Common myeloid progenitor, CD34-positive (primary cell): ENCODE measurements at places on chromosomes 2 and 18.
A peak's percentile ranks its signal among the peaks of the same experiment; 100 is the strongest.

GRCh38 chr2:229501051-229501794 lies 213.1 kb downstream of the DNER start:
- DNase-seq, result no peak
- H3K4me1 ChIP-seq, result no peaks in the 10 kb centered on the region
- no peak overlapping the region for H3K27ac ChIP-seq
- no peaks in the 10 kb centered on the region for H3K27me3 ChIP-seq
- no peaks in the 10 kb centered on the region for H3K36me3 ChIP-seq
- no peak overlapping the region for H3K4me3 ChIP-seq

GRCh38 chr2:218184331-218184730 lies 17.6 kb upstream of the CXCR1 start:
- H3K27ac ChIP-seq, result no peak overlapping the region
- H3K27me3 ChIP-seq, result no peaks in the 10 kb centered on the region
- H3K4me3 ChIP-seq, result no peak overlapping the region
- no peak for DNase-seq
- H3K36me3 ChIP-seq, result no peaks in the 10 kb centered on the region

GRCh38 chr2:113905886-113906285 lies 16.0 kb downstream of the ACTR3 start:
- H3K4me1 ChIP-seq, result peaks cover 12% of the 10 kb centered on the region
- peaks cover 11% of the 10 kb centered on the region for H3K36me3 ChIP-seq
- no peak overlapping the region for H3K4me3 ChIP-seq
- DNase-seq, result no peak

DNA sequence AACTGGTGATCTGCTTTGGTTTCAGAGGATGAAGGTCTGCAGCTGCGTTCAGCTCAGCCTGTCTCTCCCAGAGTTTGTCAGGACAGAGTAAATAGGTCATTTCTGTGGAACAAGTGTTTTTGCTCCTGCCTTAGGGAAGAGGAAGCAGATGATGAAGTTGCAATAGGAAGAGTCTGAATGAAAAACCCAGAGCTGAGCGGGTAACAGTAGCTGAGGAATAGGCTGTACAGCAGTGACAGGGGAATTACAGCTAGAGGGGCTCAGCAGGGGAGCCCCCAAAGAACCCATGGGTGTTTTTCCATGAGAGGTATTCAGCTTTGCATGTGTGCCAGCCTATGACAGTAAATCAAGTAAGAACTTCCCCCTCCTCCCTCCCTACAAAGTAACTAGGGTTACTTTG lies 10.3 kb upstream of the CYBRD1 start:
- no peaks in the 10 kb centered on the region for H3K36me3 ChIP-seq
- no peak overlapping the region for H3K4me3 ChIP-seq
- DNase-seq, result peak; percentile 11
- no peak overlapping the region for H3K27ac ChIP-seq
- H3K4me1 ChIP-seq, result peaks cover 20% of the 10 kb centered on the region
- H3K27me3 ChIP-seq, result no peaks in the 10 kb centered on the region

DNA sequence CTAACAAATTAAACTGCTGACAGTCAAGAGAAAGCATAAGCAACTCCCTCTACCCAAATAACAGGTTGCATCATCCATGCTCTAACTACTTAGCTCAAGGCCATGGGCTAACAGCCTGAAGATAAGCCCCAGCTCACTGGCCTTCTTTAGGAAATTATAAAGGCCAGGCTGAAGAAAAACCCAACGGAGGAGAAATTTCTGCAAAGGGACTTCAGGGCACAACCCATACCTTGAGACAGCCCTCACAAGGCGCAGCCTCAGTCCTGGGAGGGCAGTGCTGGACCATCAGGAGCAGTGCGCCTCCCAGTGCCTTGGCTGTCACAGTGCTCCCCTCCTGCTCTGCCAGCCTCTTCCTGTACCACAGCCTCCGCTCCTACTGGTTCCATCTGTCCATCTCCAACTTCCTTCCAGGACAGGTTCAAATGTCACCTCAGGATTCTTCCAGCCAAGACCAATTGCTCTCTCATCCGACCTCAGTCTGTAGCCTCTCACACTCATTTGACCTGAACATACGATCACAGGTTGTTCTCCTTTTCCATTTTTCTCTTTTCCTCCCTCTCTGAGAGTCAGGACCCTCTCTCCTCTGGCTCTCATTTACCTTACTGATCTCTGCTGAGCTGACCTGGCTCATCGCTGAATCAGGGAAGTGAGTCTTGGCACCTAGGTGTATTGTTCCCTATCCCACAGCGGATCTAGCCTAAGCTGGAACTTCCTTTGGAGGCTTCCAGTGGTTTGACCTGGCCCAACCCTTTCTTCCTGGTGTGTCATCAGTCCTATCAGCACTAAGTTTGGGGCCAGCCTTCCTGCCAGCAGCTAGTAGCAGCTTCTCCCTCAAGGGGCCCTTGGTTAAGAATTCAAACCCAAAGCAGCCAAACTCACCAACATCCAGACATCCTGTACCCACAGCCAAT lies 1.9 kb downstream of the MCFD2 start:
- no peak overlapping the region for H3K27ac ChIP-seq
- H3K36me3 ChIP-seq, result peaks cover 28% of the 10 kb centered on the region
- peak; percentile 20 for DNase-seq
- no peak overlapping the region for H3K4me3 ChIP-seq
- peaks cover 24% of the 10 kb centered on the region for H3K4me1 ChIP-seq

GRCh38 chr18:56723706-56724105 lies 72.5 kb downstream of the WDR7 start:
- peaks cover 5% of the 10 kb centered on the region for H3K36me3 ChIP-seq
- H3K27ac ChIP-seq, result no peak overlapping the region
- DNase-seq, result no peak
- no peak overlapping the region for H3K4me3 ChIP-seq
- no peaks in the 10 kb centered on the region for H3K27me3 ChIP-seq
- H3K4me1 ChIP-seq, result no peaks in the 10 kb centered on the region

- no peak for DNase-seq
- H3K4me1 ChIP-seq, result no peaks in the 10 kb centered on the region
- H3K36me3 ChIP-seq, result no peaks in the 10 kb centered on the region
Observed at GRCh38 chr2:215942194-215942593, 71.2 kb downstream of the MREG start.

- no peak overlapping the region for H3K4me3 ChIP-seq
- H3K27me3 ChIP-seq, result no peaks in the 10 kb centered on the region
- H3K4me1 ChIP-seq, result no peaks in the 10 kb centered on the region
- H3K27ac ChIP-seq, result no peak overlapping the region
- DNase-seq, result no peak
- peaks cover 4% of the 10 kb centered on the region for H3K36me3 ChIP-seq
Observed at GRCh38 chr18:55376387-55376786, 211.6 kb downstream of the TCF4 start.

DNA sequence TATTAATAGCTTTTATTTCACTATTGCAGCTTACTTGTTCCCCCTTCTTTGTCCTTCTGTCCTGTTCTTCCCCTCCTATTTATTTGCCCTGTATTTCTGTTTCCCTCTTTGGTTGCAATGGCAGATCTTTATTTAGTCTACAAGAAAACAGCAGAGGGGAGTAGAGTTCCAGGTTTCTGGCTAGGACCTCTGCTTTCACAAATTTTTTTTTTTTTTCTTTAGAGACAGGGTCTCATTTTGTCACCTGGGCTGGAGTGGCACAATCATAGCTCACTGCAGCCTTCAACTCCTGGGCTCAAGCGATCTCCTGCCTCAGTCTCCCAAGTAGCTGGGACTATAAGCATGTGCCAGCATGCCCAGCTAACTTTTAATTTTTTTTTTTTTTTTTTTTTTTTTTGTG lies 188.1 kb upstream of the SPRED2 start:
- H3K27me3 ChIP-seq, result no peaks in the 10 kb centered on the region
- peak; percentile 6 for DNase-seq
- H3K27ac ChIP-seq, result no peak overlapping the region
- no peaks in the 10 kb centered on the region for H3K36me3 ChIP-seq
- no peak overlapping the region for H3K4me3 ChIP-seq

- no peaks in the 10 kb centered on the region for H3K27me3 ChIP-seq
- DNase-seq, result no peak
Observed at GRCh38 chr18:31401156-31402025, 24.8 kb downstream of the DSG4 start.

DNA sequence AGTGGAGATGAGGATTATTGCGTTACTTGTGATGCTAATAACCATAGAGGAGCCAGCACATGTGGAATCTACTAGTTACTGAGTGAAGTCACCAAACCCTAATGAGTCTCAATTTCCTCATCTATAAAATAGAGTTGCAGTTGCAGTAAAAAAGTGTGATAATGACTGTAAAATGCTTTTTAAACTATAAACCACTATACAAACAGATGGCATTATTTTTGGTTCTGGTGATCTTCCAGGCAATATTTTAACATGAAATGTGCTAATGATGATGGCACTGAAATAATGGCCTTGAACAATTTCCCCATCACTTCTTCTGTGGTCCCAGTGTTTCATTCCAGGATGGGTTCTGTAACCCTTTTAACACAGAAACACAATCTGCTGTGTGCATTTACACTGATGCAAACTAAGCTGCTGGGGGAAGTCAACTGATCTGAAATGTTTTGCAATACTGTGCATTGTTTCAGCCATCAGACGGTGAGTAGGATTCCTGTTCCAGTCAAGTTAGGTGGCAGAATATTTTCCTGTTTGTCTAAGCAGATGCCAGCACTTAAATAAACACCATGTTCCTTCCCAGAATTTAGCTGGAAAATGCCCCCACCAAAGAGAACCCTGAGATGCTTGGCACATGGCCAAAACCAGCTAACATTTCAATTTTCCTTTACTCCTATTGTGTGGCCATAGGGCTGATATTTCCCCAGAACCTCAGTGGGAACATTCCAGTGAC lies 52.6 kb downstream of the TACR1 start:
- no peaks in the 10 kb centered on the region for H3K36me3 ChIP-seq
- no peaks in the 10 kb centered on the region for H3K27me3 ChIP-seq
- DNase-seq, result no peak
- no peaks in the 10 kb centered on the region for H3K4me1 ChIP-seq
- H3K27ac ChIP-seq, result no peak overlapping the region
- no peak overlapping the region for H3K4me3 ChIP-seq

GRCh38 chr2:86225581-86225980 lies 26.3 kb downstream of the MRPL35 start:
- peak; percentile 84 for DNase-seq
- H3K4me3 ChIP-seq, result no peak overlapping the region
- H3K36me3 ChIP-seq, result no peaks in the 10 kb centered on the region
- H3K27me3 ChIP-seq, result no peaks in the 10 kb centered on the region

- peak; percentile 44 for DNase-seq
- H3K36me3 ChIP-seq, result peaks cover 19% of the 10 kb centered on the region
- H3K4me3 ChIP-seq, result no peak within 1 kb of the TSS
Observed at GRCh38 chr2:74525717-74526648, at the start of gene DQX1. DQX1 (minus strand) TSS chr2:74526231; CDS start chr2:74525729, 502 bp downstream.

DNA sequence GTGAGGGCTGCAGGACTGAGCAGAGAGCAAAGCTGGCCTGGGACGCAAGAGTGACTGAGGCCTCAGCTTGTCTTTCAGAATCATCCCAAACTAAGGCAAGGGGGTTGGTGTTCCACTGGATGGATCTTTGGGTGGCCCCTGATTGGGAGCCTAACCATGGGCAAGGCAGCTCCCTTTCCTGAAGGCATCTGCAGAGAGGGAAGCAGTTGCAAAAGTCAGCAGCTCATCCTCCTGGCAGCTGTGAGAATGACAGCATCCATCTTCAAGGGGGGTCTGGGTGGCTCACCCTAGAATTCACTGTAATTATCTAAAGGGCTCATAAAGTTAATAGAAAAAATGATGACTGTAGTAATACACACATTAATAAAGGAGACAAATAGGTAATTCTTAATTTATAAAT lies 46.5 kb upstream of the RAB31 start:
- no peak overlapping the region for H3K4me3 ChIP-seq
- no peaks in the 10 kb centered on the region for H3K36me3 ChIP-seq
- no peak overlapping the region for H3K27ac ChIP-seq
- no peak for DNase-seq
- no peaks in the 10 kb centered on the region for H3K27me3 ChIP-seq

DNA sequence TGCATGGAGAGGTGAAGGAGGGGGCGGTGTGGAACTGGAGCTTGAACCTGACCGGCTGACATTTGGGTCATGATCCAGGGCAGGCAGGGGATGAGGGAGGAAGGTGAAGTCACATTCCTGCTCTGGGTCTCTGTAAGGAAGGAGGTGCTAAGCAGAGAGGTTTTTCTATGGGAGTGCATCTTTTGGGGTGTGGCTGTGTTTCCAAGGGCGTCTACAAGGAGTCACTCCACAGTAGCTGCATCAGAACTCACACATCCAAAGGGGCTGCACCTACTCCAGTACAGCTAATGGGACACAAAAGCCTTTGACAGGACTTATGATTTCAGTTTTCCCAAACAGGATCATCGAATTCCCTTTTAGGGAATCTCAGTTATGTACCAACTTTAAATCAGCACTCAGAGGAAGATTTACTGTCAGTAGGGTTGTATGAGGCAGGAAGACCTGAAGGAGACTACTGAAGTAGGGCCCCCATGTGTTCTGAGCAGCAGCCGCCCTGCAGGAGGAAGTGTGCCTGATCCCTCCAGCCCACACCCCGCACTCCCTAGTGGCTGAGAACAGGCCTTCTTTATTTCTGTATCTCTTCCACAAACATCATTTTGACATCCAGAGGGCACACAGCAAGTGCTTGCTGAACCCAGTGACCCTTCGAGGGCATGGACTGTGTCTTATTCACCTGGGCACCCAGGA lies 137.2 kb downstream of the CELF4 start:
- H3K36me3 ChIP-seq, result no peaks in the 10 kb centered on the region
- H3K4me3 ChIP-seq, result no peak overlapping the region
- DNase-seq, result no peak
- H3K4me1 ChIP-seq, result peaks cover 5% of the 10 kb centered on the region
- no peaks in the 10 kb centered on the region for H3K27me3 ChIP-seq

DNA sequence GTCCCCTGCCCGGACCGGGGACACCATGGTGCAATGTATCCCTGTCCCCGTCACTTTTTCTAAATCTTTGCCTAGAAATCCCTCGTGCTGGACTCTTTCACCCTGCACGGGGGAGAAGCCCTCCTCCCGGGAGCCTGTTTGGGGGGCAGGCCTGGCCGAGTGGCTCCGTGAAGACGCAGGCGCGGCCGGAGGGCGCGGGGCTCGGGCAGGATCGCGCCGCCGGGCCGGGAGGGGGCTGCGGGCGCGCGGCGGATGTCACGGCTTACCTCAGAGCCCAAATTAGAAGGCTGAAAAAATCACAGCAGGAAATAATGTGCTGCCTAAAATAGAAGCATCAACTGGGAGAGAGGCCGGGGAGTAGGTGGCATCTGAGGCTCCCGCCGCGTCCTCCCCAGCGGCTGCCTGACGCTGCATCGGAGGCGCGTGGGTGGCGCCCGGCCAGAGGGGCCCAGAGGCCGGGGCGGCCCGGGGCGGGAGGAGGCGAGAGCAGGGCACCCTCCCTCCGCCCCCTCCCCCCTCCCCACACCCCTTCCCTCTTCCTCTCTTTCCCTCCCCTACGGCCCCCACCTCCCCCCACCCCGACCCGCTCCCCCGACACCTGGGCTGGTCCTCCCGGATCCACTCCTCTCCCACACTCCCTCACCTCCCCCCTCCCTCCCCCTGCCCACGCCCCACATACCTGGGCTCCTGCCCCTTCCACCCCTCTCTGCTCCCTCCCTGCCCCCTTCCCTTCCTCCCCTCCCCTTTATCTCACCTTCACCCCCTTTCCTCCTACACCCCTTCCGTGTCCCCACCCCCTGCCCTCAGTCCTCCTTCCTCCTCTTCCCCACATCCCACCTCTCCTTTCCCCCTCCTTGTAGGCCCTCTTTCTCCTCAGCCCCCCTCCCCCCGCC lies 51.9 kb downstream of the SLC4A1AP start:
- no peak overlapping the region for H3K27ac ChIP-seq
- H3K36me3 ChIP-seq, result no peaks in the 10 kb centered on the region
- peaks cover 16% of the 10 kb centered on the region for H3K4me1 ChIP-seq

GRCh38 chr2:4679391-4679790 lies 976.0 kb downstream of the DCDC2C start:
- H3K36me3 ChIP-seq, result no peaks in the 10 kb centered on the region
- DNase-seq, result no peak
- H3K27me3 ChIP-seq, result no peaks in the 10 kb centered on the region
- no peak overlapping the region for H3K4me3 ChIP-seq
- H3K4me1 ChIP-seq, result no peaks in the 10 kb centered on the region
